ENCODE measurements at places on chromosomes 16 and 17.

- DNase-seq = no peak
Measured at GRCh38 chr17:48725288-48726064, 2.5 kb downstream of the PRAC2 start.

DNA sequence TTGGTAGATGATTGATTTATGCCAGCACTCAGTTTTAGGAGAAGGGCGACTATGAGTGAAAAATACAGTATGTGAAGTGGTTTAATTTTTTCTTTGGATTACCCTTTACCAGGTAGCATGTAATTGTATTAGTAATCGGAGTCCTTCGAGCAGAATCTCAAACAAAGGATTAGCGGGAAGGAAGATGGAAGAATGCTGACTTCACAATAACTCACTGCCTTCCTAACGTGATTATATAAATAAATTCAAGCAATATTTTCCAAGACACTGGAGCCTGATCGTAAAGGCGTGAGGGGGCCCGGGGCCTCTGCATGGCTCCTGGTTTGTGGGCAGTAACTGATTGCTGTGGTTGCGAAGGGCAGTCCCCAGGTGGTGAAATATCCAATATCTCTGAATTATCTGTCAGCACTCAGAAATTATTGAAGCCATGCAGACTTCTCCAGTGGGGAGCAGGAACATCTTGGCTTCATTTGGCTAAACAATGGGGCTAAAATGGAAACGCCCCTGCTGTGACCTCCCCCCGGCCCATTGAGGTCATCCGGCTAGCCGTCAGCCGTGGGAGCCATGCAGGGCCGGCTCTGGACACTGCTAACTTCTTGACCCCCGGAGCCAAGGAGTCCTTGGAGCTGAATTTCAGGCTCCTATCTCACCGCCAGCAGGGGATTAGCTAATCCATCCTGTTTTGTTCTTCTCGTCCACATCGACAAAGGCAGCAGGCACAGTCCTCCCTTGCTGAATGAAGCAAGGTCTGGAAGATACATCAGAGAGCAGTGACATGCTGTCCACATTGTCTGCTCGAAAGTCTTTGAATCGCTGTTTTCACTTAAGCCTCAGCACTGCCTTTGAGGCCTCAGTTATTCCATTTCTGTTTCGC, 295.9 kb upstream of the N4BP1 start:
- no peak for DNase-seq

GRCh38 chr17:79515646-79516571, 94.9 kb downstream of the RBFOX3 start:
- DNase-seq = peak; percentile 38

DNA sequence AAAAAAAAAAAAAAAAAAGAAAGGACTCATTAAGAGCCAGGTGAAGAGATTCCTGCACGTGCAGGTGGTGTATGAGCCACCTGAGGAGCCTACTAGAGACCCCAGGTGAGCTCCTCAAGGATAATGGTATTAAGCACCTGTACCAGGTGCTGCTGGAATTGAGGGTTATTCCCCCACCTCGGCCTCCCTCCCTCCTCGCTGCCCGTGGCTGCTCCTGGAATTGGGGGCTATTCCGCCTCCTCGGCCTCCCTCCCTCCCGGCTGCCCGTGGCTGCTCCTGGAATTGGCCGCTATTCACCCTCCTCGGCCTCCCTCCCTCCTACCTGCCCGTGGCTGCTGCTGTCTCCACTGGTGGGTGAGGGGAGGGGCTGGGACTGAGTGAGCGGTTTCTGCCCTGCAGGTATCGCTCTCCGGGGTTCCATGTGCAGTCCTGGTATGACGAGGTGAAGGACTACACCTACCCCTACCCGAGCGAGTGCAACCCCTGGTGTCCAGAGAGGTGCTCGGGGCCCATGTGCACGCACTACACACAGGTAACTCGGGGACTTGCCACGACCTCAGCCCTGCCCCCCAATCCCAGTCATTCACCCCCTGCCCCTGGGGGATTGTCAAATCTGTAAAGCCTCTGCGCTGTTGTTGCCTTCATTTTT, 29.3 kb downstream of the CRISPLD2 start:
- no peak for DNase-seq

DNA sequence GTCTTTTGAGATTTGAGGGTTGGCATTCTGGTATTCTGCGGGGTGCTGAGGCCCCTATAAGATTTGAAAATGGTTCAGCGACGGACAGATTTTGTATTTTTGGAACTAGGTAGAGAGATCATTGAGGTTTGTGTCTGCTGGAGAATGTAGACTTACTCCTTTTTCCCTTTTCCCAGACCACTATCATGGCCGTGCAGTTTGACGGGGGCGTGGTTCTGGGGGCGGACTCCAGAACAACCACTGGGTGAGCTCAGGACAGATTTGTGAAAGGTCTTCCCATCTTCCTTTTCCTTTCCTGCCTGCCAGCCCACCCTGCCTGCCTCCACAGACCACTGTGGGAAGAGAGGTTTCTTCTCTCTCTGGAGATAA, 572 bp downstream of the PSMB6 start:
- no peak for DNase-seq

DNA sequence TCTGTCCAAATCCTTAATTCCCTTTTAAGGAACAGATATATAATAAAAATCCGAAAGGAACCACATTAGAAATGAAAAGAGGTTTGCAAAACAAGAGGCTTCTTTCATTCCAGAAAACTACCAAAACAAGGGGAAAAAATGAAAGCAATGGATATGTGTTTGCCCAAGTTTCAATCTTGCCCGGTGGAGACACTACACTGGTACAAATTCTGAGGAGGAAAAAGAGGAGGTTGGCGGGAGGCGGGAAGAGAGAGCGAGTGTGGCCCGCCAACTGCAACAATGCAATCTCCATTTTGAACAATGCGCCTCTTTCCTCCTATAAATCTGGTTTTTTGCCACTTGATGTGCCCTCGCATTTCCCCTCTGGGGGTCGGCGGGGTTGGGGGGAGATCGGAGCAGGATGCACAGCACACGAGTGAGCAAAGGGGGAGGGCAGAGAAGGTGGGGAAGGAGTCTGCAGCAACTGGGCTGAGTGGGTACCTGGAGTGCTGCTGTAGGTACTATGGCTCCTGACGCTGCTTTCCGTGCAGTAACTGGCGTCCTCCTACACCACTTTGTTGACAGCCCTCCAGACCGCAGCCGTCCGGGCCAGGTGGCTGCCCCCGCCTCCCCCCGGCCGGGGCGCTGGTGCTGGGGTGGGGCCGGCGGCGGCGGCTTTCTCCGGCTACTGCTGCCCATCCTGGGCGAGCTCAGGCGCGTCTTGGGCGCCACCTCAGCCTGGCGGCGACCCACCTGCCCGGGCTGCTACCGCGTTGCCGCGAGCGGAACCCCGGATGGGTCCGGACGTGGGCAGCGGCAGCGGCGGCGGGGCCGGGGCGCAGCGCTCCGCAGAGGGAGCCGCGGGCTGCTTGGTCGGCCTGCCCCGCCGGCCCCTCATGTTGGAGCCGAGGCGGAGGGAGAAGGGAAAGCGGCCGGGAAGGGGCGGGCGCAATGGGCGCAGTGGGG, 93.8 kb upstream of the PLEKHM1 start:
- no peak for DNase-seq

- no peak for DNase-seq
Measured at GRCh38 chr16:70804153-70804733, 3.3 kb upstream of the VAC14 start.

DNA sequence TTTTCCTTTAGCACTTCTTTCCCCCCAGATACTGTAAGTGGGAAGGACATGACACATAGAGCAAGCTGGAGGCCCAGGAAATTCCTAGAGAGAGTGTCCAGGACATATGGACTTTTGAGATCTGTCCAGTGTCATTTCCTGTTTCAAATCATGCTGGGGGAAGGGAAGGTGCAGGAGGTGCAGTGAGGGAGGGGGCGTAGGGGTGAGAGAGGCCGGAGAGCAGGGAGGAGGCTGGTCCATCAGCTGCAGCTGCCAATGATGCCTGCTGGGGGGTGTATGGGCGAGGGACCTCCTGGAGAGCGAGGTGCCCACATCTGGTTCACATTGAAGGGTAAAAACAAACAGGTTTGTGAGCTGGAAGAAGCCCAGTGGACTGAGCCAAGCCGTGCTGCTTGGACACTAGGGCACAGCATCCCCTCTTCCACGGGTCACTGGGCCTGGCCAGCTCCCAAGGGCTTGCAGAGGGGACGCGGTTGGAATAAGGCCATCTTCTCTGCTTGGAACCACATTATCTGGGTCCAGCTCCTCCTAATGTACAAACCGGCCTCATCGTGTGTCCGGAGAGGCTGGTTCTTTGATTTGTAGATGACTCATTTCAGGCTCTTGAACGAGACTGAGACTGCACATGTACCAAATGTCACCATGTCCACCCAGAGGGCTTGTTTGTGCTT, 70.4 kb upstream of the SMURF2 start:
- DNase-seq = no peak

DNA sequence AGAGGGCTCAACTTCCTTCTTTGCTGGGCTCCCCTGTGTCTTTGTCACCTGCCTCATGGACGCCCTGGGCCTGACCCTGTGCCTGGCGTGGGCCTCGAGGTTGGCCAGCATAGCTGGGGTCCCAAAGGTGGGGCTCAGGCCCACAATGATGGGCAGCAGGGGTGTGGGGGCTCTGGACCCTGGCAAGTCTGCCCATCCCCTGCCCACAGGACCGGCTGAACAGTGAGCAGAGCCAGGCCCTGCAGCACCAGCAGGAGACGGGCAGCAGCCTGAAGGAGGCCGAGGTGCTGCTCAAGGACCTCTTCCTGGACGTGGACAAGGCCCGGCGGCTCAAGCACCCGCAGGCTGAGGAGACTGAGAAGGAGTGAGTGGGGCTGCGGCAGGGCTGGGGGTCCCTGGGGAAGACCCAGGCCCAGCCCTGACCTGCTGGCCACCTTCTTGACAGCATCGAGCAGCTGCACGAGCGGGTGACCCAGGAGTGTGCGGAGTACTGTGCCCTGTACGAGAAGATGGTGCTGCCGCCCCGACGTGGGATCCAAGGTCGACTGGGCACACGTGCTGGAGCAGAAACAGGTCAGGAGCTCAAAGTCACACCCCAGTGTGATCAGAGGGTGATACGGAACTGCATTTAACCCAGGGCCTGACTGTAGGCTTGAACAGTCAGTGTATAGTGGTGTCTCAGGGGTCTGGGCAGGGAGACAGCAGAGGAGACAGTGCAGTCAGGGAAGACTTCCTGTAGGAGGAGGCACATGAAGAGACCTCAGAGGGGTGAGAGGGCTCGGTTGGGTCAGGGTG, 3.8 kb downstream of the EVPLL start:
- no peak for DNase-seq

DNA sequence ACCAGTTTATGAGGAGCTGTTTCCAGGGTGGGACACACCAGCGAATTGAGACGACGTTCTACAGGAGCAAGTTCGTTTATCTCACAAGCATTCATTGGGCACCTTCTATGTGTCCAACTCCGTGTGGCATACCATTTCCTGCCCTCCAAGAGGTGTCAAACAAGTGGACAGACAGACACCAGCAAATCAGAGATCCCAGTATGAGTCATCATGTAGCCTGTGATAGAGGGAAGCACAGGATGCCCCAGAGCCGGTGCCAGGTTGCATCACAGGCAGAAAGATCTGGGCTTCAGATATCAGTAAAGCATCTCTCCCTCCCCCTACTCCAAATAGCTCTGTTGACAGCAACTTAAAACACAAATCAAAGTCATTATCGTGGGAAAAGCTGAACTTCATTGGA, 31.8 kb upstream of the MAF start:
- no peak for DNase-seq

DNA sequence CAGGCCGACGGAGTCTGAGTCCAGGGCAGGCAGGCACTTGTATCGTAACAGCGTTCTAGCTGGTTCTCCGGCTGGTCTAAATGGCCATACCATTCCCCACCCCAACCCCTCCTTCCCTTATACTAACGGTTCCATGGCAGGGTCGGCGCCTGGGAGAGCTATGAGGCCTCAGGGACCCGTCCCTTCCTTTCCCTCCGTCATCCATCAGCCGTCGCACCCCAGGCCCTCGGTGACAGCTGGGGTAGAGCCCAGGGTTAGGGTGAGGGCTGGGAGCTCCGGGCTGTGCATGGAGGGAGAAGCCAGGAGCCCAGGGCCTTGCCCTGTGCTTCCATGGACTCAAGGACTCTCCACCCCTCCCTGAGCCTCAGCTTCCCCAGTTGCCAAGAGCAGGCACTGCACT, 101.4 kb downstream of the RBFOX3 start:
- no peak for DNase-seq

DNA sequence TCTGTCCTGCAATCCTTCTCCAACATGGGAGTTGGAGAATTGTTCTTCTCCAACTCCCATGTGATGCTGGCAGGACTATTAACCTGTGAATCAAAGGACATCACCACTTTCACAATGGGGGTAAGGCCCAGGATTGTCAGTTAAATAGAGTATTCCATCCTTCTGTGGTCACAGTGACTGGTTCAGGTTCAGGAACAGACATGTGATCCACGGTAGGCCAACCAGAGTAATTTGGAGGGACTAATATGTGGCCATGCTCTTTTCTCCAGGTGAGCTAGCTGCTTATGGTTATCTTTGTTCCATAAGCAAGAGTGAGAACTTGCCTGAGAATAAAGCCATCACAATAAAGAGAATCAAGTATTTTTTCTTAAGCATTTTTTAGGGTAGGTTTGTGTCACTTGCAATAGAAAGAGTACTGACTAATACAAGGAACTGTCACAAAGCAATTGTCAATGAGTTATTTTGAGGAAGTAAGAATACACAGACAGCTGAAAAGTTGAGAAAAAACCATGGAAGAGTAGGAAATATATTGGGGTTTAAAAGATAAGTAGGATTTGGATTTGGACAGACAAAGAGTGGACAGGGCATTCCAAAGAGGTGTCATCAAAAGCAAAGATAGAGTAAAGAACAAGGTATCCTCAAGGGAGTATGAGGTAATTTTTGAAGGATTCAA, 63.4 kb downstream of the BRIP1 start:
- DNase-seq = no peak

DNA sequence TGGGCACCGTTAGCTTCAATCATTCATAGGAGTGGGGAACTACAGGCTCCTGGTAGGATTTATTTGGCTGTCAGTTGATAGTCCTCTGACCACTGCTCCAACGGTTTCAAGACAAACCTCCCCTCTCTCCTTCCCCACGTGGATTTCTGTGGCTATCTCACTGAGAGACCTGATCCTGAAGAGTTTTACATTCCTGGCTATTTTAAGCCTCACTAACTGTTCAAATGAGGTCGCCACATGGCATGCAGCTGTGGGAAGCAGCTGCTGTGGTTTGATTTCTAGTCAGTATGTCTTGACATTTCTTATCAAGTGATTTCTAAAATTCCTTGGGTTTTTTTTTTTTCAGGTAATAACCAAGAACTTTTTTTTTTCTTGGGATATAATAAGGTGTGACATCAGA, 38.3 kb downstream of the CDK5R1 start:
- DNase-seq = no peak

GRCh38 chr17:16820161-16820877, 130.3 kb downstream of the CCDC144A start:
- no peak for DNase-seq

GRCh38 chr17:21454441-21454840, 78.3 kb downstream of the KCNJ12 start:
- no peak for DNase-seq

GRCh38 chr17:59154721-59155438, at the start of gene SKA2:
Gene SKA2, minus strand, starts transcription at chr17:59155186. Its CDS starts 23 bp downstream, at chr17:59155163.
- DNase-seq = peak; percentile 100

Data from NCI-H1694 (cell line).